ENCODE measurements at places on chromosomes 5 and 9.

- DNase-seq: no peak
These were observed 68.8 kb upstream of the SSBP2 start for GRCh38 chr5:81819556-81820317.

GRCh38 chr5:149628221-149628620, 46.9 kb downstream of the ARHGEF37 start:
- no peak for DNase-seq

- no peak for DNase-seq
These were observed 150.3 kb downstream of the UNC13B start for GRCh38 chr9:35311891-35312639.

DNA sequence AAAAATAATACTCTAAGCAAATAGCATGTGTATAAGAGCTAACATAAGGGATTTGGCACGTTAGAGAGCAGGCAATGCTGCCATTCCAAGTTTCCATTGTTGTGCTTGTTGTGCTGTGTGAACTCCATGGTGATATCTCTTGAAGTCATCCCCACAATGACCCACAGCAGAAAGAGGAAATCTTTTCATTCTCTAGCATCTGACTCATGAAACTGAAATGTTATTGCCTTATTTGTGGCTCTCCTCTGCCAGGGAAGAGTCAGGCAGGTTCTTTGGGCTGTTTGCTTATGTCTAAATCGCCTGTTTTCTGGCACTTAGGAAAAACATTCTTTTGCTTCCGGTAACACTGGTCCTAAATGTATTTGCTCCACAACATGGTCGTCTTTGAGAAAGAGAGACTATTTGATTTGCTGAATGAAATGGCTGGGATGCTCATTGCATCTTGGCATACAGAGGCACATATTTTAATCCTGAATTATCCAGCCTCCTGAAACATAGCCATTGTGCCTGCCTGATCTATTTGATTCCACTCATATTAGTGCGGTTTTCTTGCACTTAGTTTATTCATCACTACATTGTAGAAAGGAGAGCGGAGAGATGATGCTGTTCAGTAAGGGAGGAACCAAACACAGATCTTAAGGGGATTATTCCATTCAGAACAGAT, 188.8 kb downstream of the CSNK1G3 start:
- DNase-seq: no peak

- DNase-seq: no peak
These were observed 12.5 kb upstream of the NKX2-5 start for GRCh38 chr5:173247510-173247909.

DNA sequence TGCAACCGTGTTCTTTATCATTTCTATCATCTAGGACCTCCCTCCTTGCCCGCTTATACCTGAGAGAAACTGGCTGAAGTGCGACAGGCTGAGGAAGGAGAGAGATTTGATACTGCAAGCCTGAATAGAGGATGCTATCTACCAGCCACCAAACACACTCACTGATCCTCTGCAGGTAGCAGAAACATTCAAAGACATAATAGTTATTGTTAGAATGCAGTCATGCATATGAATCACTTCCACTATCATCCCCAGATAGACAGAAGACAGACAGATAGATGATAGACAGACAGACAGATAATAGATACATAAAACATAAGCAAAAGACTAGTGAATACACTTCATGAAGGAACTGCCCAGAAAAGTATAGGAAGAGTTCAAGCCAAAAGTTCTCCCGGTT, 32.9 kb downstream of the FAM81B start:
- DNase-seq: no peak

DNA sequence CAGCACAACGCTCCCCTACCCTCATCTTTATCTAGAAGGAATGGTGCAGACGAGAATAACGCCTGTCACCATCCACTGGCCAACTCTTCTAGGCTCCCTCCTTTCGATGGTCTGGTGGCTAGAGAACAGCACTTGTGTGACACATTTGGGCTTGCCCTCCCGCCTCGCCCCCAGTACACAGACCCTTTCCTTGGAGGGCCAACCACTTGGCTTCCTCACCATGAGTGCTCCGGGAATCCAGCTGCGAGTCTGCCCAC, 1.4 kb downstream of the GNAQ start:
- peak; percentile 64 for DNase-seq

DNA sequence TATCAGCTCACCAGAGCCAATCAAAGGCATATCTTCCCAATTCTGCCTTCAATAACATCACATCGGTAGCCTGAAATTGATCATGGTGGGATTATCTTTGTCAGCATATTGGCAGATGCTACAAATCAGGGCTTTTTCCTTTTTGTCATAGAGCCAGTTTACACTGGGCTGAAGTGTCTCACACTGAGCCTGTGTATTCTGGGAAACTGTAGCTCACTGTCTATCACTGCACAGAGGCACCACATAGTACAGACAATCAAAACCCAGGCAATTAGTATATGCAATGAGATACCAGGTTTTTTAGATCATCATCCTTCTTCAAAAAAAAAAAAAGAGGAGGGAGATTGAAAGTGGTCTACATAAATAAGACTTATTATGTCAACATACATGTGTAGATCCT, 46.6 kb downstream of the ADAM19 start:
- DNase-seq: no peak

DNA sequence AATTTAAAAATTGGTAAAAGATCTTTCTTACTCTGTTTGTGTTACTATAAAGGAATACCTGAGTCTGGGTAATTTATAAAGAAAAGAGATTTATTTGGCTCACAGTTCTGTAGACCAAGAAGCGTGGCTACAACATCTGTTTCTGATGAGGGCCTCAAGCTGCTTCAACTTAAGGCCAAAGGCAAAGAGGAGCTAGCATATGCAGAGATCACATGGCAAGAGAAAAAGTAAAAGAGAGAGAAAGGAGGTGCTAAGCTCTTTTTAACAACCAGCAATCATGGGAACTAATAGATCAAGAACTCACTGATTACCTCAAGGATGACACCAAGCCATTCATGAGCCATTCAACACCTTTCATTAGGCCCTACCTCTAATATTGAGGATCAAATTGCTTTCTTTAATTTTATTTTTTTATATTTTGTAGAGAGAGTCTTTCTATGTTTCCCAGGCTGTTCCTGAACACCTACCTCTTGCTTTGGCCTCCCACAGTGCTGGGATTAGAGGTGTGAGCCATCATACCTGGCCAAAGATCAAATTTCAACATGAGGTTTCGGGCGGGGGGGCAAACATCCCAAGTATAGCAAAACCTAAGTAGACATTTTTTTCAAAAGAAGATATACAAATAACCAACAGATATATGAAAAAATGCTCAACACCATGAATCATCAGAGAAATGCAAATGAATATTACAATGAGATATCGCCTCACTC, 16.0 kb upstream of the SHC3 start:
- no peak for DNase-seq

DNA sequence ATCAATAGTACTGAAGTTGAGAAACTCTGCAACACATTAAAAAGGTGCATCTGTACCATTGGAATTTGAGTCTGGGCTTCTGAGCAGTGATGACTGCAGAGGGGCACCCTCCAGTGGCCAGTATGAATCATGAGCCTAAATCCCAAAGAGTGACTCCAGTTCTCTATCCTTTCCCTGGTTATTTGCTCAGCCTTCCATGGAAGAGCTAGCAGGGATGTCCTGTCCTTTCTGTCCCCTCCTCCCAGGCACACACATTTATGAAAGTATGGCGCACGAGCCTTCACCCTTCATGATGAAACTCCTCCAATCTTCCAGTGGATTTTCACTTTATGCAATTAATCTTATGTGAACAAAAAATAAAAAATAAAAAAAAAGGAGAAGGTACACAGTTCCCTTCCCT, 81.0 kb downstream of the ESM1 start:
- DNase-seq: no peak

DNA sequence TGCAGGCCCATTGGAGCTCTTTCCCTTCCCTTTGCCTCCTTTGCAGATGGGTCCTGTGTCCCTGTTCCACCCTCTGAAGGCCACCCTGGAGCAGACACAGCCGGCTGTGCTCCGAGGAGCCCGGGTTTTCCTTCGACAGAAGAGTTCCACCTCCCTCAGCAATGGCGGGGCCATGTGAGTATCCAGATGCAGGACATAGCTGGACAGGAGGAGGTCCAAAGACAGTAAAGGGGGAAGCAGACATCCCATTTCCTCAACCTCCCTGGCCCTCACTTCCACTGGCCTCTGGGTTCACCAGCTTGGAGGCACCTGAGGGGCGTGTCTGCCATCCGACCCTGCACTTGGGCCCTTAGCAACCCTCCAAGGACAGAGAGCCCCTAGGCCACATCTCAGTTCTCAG, 237.9 kb downstream of the CACNA1B start:
- DNase-seq: no peak

DNA sequence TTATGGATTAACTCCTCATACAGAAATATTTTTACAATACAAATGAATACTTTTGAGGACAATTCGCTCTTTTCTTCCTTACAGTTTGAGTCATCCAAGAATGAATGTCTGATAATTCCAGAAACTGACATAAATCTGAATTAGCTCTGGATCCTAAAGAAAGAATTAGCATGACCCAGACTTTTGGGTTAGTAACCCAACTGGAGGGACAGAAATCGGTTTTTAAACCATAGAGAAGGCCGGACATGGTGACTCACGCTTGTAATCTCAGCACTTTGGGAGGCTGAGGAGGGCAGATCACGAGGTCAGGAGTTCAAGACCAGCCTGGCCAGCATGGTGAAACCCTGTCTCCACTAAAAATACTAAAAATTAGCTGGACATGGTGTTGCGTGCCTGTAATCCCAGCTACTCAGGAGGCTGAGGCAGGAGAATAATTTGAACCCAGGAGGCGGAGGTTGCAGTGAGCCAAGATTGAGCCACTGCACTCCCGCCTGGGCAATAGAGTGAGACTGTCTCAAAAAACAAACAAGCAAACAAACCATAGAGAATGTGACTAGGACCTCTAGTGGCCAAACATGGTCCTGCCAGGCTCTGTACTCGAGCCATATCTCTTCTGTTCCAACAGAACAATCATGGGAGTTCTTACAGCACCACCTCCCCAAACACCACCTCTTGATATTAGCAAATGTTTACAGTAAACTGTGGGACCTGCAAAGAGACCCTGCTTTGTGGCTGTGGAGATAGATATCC, 44.8 kb downstream of the LURAP1L start:
- no peak for DNase-seq

GRCh38 chr9:96158147-96158546, 143.8 kb downstream of the HSD17B3 start:
- no peak for DNase-seq

DNA sequence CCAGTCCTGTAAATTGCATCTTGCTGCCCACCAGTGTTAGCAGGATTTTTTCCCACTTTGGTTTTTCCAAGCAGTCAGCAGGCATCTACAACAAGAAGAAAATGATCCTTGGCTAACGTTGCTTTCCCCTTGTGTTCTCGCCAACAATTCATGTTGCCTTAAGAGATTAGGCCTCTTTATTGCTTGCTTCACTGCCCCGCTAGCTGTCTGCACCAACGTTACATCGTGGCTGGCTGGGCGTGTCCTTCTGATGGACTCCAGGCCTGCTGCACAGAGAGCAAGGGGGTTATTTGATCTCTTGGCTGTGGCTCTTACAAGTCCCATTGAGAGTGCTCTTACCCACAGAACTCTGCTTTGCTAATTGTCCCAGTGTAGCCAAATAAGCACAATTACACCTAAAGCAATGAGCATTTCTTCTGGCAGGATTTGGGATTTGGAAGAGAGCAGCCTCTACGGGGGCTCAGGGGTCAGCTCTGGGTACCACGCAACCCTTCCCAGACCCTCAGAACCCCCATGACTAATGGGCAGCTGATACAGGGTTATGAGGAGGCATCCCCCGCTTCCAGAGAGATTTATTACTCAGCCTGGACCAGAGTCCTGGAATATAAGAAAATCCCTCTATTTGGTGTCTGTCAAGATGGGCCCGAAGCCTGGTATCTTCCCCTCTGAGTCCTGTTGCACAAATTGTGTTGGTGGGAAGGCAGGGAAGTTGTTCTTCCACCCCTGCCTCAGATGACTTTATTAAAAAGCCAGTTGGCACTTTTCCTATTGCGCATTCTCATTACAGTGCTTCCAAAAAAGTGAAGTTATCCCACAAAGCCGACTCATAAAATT, 17.6 kb downstream of the DCANP1 start:
- no peak for DNase-seq

Data from anterior cingulate cortex (tissue), 58 donors.